ENCODE measurements at places on chromosomes 3 and 15.

- no peak for DNase-seq
These were observed 11.2 kb upstream of the NTRK3 start for GRCh38 chr15:88267720-88268119.

GRCh38 chr3:142120707-142121106 lies 28.6 kb downstream of the TFDP2 start:
- DNase-seq: no peak

GRCh38 chr15:65641768-65642475 lies 20.2 kb downstream of the SLC24A1 start:
- no peak for DNase-seq

- no peak for DNase-seq
These were observed 41.5 kb downstream of the CP start for GRCh38 chr3:149180057-149180573.

GRCh38 chr3:11350374-11350773 lies 78.2 kb downstream of the ATG7 start:
- no peak for DNase-seq

DNA sequence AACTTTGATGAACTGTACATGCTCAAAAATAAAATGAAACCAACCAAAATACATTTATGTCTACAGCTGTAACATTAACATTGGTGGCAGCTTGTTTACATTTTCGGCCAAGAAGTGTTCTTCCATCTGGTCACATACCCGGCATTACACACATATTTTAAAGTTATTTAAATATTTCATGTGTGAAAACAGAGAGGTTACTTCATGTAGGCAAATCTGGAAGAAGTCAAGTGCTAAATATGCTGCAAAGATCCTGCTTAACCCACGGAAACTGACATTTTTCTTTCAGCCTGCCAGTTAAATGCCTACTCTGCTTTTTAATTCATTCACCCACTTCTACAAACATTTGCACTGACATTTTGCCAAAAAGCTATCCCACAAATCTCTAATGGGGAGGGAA lies 69.7 kb downstream of the MB21D2 start:
- no peak for DNase-seq

GRCh38 chr3:50623840-50624474 lies 7.0 kb downstream of the MAPKAPK3 start:
- no peak for DNase-seq

DNA sequence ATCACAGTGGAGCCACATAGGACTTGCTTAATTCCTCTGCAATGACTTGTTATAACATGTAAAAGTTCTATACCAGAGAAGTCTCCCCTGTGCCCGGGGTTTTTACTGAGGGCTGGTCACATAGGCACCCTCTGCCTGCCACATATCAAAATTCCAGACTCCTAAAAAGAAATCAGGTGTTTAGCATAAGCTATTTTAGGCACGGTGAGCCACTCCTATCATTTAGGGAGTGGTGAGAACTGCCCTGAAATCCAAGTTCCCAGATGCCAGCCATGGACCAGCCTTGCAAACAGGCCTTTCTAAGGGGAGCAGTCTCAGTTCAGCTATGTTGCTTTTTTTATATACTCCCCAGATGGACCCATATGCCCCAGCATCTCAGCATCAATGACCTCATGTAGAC lies 130.3 kb downstream of the THSD4 start:
- DNase-seq: no peak

DNA sequence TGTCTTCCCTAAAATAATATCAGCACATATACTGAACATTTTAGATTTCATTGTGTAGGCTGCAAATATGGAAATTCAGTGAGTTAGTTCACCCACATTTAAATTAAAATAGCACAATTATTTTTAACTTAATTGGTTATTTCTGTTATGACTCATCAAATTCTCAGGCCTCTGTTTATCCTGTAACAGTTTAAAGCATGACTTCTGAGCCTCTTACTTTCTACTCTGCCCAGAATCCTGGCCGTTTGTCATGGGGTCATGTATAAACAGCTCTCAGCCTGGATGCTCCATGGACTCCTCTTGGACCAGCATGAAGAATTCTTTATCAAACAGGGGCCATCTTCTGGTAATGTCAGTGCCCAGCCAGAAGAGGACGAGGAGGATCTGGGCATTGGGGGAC lies 12.2 kb downstream of the TUBGCP4 start:
- no peak for DNase-seq

Measured in NCI-H526 treated with DMSO at 0.1 percent for 48 hours (cell line).